ENCODE measurements at places on chromosomes 1 and 21.

- peak; percentile 75 for DNase-seq
Observed at GRCh38 chr1:114670083-114671010, 498 bp upstream of the DENND2C start.

DNA sequence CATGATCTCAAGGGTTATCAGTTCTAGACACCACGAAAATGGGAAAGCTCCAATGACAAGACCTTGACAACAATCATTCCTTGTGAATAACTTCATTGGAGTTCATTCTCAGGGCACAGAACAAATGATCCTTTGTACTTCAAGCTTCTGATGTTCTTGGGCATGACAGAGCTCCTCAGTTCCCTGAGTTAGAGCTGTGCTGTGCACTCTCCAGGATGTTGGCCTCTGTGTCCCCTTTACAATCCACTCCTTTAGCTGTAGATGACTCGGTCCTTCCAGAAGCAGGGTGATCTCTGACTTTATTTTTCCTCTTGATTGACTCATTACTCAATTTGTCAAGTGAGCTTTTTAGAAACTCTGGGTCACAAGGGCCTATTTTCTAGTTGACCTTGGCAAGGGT is 3.9 kb upstream of the FAM78B start:
- DNase-seq, result no peak

DNA sequence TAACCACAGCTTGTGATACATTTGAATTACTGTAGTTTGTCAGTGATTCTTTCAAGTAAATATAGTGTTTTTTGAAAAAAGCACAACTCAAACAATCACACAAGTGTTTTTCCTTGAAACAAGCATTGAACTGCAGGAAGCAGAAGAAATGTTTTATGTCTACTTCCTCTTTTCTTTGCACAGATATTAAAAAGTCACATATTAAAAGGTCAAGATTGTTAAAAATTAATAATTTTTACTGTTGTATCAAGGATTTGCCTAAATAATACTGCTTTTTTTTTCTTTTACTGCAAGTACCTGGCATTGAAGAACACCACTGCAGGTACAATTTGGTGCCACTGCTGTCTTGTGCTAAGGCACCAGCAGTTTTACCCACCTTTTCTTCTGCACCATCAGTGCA is 214.2 kb upstream of the C1orf105 start:
- no peak for DNase-seq

GRCh38 chr1:15799004-15799867 is 8.2 kb downstream of the UQCRHL start:
- no peak for DNase-seq

- DNase-seq, result no peak
Observed at GRCh38 chr21:28936036-28936435, 56.6 kb downstream of the LTN1 start.

- no peak for DNase-seq
Observed at GRCh38 chr1:61501971-61502916, 222.7 kb downstream of the TM2D1 start.

- peak; percentile 86 for DNase-seq
Observed at GRCh38 chr1:16055613-16056520, 12.3 kb downstream of the CLCNKB start.

- DNase-seq, result no peak
Observed at GRCh38 chr1:212549503-212550017, 59.0 kb upstream of the ATF3 start.

- DNase-seq, result no peak
Observed at GRCh38 chr1:28905921-28906666, 8.3 kb upstream of the EPB41 start.

- DNase-seq, result no peak
Observed at GRCh38 chr1:145855426-145855948, 3.4 kb downstream of the PIAS3 start.

GRCh38 chr1:24955161-24955560 is 25.1 kb upstream of the RUNX3 start:
- no peak for DNase-seq

GRCh38 chr1:39666772-39667171 is 5.1 kb downstream of the NT5C1A start:
- no peak for DNase-seq

GRCh38 chr1:32332290-32333079 is 3.5 kb downstream of the MARCKSL1 start:
- no peak for DNase-seq

- DNase-seq, result no peak
Observed at GRCh38 chr21:39955326-39955725, 88.1 kb downstream of the PCP4 start.

DNA sequence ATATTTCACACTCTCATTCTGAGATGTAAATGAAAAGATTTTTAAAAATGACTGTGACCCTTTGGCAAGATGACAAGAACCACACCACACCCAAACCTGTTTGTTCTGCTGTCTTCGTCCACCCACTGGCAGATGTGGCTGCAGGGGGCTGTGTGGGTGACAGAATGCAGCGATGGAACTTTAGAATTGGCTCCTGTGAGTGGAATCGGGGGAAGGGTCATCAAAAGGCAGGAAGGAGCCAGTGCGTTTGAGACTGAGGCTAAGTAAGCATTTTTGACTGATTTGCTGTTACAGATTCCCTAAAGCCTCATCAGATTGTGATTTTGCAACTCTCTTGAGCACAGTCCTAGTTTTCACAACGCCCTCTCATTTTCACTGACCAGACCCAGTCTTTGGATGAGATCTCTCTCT is 111.2 kb upstream of the ADGRL2 start:
- DNase-seq, result no peak

GRCh38 chr21:38794978-38795377 is 10.8 kb upstream of the ETS2 start:
- DNase-seq, result no peak

DNA sequence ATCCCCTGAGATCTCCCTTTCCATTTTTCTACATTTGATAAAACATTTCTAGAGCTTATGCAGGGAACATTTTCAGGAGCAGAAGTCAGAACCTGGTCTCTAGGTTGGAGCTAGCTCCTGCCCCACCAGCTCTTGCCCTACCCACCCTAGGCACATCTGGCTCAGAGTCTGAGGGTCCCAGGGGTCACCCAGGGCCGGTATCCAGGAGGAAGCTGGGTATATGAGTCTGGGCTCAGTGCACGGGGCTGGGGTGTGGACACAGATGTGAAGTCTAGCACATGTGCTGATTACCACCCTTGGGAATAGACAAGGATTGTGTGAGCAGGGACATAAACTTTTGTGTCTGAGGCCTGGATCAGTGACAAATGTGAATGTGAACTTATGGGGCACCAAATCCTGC is 95.4 kb downstream of the MATN1 start:
- DNase-seq, result no peak

GRCh38 chr1:11046625-11047365 is at the start of gene MASP2:
Gene MASP2, minus strand, starts transcription at chr1:11047239. Its CDS starts 32 bp downstream, at chr1:11047207.
- no peak for DNase-seq
